Sigmoid colon (tissue), 7 donors: ENCODE measurements at places on chromosomes 13 and 19. TPM values are rescaled to one million over a fixed set of nuclear protein-coding genes. Genes with fewer than 3 reads are reported as not detected.

- H3K4me1 ChIP-seq, result peaks cover 8% of the 10 kb centered on the region
- no peak overlapping the region for H3K4me3 ChIP-seq
- DNase-seq, result no peak
- no peaks in the 10 kb centered on the region for H3K27me3 ChIP-seq
- no peaks in the 10 kb centered on the region for H3K36me3 ChIP-seq
These were observed 24.7 kb downstream of the WDFY2 start for GRCh38 chr13:51608857-51609406.

GRCh38 chr13:75932636-75933035 is 296.5 kb downstream of the LMO7 start:
- no peak for DNase-seq
- no peaks in the 10 kb centered on the region for H3K4me1 ChIP-seq
- H3K27ac ChIP-seq, result no peak overlapping the region
- H3K36me3 ChIP-seq, result no peaks in the 10 kb centered on the region
- no peak overlapping the region for H3K4me3 ChIP-seq

GRCh38 chr19:19031891-19032290 is 1.4 kb downstream of the SUGP2 start:
- peaks cover 20% of the 10 kb centered on the region for H3K36me3 ChIP-seq
- H3K4me1 ChIP-seq, result no peaks in the 10 kb centered on the region
- H3K4me3 ChIP-seq, result peak overlapping the region; percentile 74

DNA sequence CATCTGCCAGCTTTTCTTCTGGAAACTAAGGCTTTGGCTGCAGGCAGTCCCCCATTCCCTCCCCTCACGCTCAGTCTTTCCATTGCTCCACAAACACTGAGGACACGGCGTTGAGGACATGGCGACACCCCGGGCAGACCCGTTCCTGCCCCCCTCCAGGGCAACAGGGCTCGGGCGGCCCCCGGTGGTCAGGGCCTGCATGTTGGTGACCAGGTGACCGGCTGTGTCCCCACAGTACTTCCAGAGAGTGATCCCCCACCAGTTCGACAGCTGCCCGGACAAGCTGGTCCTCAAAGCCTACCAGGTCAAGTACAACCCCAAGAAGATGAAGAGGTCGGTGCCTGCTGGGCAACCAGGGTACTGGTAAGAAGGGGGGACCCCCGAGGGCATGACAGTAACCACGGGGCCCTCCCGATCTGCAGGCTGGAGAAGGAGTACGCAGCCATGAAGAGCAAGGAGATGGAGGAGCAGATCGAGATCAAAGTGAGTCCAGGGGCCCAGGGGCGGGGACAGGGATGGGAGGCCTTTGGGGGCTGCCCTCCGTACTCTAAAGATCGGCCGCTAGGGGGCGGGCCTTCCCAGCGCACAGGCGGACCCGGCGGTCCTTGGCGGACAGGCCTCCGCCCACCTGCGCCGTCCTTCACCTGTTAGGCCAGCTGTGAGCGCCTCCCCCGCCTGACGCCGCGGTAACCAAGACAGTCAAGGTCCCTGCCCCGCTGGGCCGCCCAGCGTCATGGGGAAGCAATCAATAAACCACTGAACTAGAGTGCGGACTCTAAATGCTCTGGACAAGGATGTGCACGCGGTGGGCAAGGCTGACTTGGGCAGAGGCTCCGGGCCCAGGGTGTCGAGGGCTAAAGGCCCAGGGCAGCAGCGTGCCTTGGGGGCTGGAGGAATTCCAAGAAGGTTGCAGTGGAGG is 21.1 kb downstream of the PRR36 start:
- H3K27ac ChIP-seq, result peak overlapping the region; percentile 12
- H3K36me3 ChIP-seq, result no peaks in the 10 kb centered on the region
- H3K4me1 ChIP-seq, result no peaks in the 10 kb centered on the region
- H3K4me3 ChIP-seq, result no peak overlapping the region

- peak overlapping the region; percentile 34 for H3K27ac ChIP-seq
- H3K4me1 ChIP-seq, result peaks cover 7% of the 10 kb centered on the region
- H3K4me3 ChIP-seq, result no peak overlapping the region
- H3K36me3 ChIP-seq, result no peaks in the 10 kb centered on the region
These were observed 94.2 kb downstream of the FRY start for GRCh38 chr13:32125751-32126150.

DNA sequence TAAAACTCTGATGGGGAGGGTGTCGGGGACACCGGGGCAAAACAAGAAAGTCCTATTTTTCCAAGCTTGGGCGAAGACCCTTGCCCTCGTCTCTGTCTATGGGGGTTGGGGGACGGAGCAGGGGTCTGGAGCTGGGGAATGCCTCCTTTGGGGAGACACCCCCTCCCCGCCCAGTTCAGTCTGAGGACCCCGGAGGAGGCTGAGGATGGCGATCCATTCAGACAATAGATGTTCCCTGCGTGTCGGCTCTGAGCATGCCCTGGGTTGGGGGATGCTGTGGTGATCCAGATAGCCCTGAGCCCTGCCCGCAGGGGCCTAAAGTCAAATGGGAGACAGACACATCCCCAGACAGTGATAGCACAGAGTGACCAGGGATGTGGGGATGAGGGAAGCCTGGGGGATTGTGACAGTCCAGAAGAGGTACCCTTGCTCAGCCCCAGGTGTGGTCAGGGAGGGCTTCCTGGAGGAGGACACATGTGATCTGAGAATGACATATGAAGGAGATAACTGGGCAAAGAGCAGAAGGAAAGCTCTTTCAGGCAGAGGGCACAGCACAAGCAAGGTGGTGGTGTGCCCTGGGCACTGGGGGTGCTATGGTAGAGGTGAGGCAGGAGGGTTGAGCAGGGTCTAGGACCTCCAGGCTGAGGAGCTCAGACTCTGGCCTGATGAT is 9.1 kb downstream of the LRFN3 start:
- no peak overlapping the region for H3K4me3 ChIP-seq
- H3K36me3 ChIP-seq, result no peaks in the 10 kb centered on the region
- H3K27ac ChIP-seq, result no peak overlapping the region
- DNase-seq, result no peak

GRCh38 chr19:11096210-11096841 is 7.1 kb downstream of the LDLR start:
- peaks cover 37% of the 10 kb centered on the region for H3K36me3 ChIP-seq
- no peaks in the 10 kb centered on the region for H3K27me3 ChIP-seq
- peak; percentile 91 for DNase-seq
- H3K27ac ChIP-seq, result peak overlapping the region; percentile 94
- H3K4me3 ChIP-seq, result no peak overlapping the region

GRCh38 chr19:10929402-10929794 is 787 bp downstream of the TIMM29 start:
- peaks cover 38% of the 10 kb centered on the region for H3K4me1 ChIP-seq
- H3K27me3 ChIP-seq, result no peaks in the 10 kb centered on the region
- peak overlapping the region; percentile 92 for H3K27ac ChIP-seq
- H3K4me3 ChIP-seq, result peak overlapping the region; percentile 98
- H3K36me3 ChIP-seq, result peaks cover 25% of the 10 kb centered on the region
- no peak for DNase-seq

DNA sequence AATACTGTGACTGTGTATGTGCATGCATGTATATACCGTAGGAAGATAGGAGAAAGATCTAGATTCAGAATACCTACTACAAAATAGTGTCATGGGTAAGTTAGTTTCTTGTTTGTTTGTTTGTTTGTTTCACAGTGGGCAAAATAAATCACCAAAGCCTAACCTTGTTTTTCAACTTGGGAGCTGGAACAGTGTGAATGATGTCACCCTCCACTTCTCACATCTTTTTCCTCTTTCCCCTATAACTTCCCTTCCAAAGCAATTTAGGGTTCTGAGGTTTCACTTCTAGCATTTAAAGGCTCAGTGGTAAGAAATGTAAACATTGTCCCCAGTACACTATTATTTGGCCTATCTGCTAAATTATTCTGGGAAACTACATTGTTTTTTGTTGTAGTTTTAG is 5.4 kb downstream of the KCTD4 start:
- no peaks in the 10 kb centered on the region for H3K36me3 ChIP-seq

Gene IRF3
- polyA plus RNA-seq, result 64.9 TPM

Gene RNF113B
- polyA plus RNA-seq, result not detected

Gene ZNF726
- 2.4 TPM for polyA plus RNA-seq

Gene C1QTNF9B
- not detected for polyA plus RNA-seq

Gene ZNF90
- 1.5 TPM for polyA plus RNA-seq

Gene ZNF556
- not detected for polyA plus RNA-seq
